ENCODE measurements at places on chromosomes 7 and 10.

GRCh38 chr7:129362496-129362895 lies 71.7 kb upstream of the STRIP2 start:
- DNase-seq = no peak

DNA sequence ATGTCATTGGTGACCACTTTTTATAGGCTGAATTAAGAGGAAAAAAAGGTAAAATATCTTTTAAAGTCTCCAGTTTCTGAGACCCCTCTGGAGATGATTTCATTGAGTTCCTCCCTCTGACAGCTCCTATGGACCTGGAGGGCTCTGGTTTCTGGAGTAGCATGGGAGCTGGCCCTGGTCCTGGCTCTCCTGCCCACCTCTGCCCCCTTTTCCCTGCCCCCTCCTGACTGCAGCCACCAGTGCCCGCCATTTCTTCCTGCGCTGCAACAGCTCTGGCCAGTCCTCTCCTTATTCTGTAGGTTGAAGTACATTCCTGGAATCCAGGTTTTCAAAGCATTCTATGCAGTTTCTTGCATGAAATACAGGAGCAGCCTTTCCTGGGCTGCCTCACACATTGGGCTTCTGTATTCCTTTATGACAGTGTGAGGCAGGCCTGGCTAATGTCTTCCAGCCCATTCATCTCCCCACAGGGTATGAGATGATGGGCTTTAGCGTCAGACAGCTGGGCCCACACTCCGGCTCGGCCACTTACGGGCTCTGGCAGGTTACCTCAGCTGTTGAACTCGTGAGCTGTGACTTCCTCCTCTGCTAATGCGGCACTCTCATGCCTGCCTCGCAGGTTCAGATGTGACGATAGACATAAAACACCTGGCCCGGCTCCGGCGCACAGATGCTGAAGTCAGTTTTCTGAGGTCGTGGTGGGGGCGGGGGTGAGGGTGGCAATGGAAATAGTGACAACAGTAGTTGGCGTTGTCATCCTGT lies 101.7 kb downstream of the MGMT start:
- DNase-seq = no peak

DNA sequence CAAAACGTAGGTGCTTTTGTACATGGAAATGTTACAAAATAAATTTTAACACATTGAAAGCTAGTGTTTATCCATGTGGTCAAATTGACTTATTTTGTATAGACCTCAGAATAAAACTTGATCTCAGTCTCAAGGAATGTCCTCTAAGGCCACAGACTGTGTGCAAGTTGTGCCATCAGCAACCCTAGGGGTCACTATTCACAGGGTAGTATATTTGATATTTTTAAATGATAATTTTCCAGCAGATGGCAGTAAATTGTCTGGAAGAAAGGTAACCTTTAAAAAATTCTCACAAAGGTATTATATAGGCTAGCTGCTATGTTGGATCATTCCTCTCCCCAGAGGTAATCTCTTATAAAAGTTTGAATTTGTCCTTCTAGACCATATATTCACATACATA lies 12.9 kb upstream of the SNX10 start:
- no peak for DNase-seq

- no peak for DNase-seq
Measured at GRCh38 chr7:24863626-24864025, 106.4 kb upstream of the GSDME start.

- DNase-seq = no peak
Measured at GRCh38 chr10:119863951-119864565, 8.6 kb downstream of the MCMBP start.

Measured in BJ (cell line).